Activated CD4-positive, alpha-beta T cell treated with anti-CD3 and anti-CD28 coated beads for 36 hours (primary cell): ENCODE measurements at places on chromosomes 1 and 21. TPM values are rescaled to one million over a fixed set of nuclear protein-coding genes. Genes with fewer than 3 reads are reported as not detected.

The AMY1B gene
- not detected for total RNA-seq

The FGR gene
- total RNA-seq = 0.11 TPM

The HMCN1 gene
- total RNA-seq = 0.14 TPM

The PRAMEF14 gene
- total RNA-seq = not detected

The AIRE gene
- total RNA-seq = not detected

The FNDC5 gene
- not detected for total RNA-seq

The MAP3K7CL gene
- total RNA-seq = 4.9 TPM

The COL8A2 gene
- total RNA-seq = 0.05 TPM

The HMGB4 gene
- total RNA-seq = not detected

The ANKRD35 gene
- 0.30 TPM for total RNA-seq

The OR2G6 gene
- not detected for total RNA-seq

The CNIH3 gene
- 1.5 TPM for total RNA-seq

The TCP10L gene
- total RNA-seq = 0.96 TPM

The MYOM3 gene
- total RNA-seq = not detected

The DPT gene
- not detected for total RNA-seq

The SHCBP1L gene
- total RNA-seq = not detected

The C8B gene
- not detected for total RNA-seq

The KDF1 gene
- total RNA-seq = 0.30 TPM

The ANGPTL3 gene
- not detected for total RNA-seq

The PRAMEF13 gene
- not detected for total RNA-seq

The DNALI1 gene
- total RNA-seq = 0.16 TPM

The LRRC3 gene
- 2.9 TPM for total RNA-seq

The DISP3 gene
- total RNA-seq = 0.55 TPM

The NUP210L gene
- 0.04 TPM for total RNA-seq

The PRKCZ gene
- 10.9 TPM for total RNA-seq

The SPRR4 gene
- not detected for total RNA-seq

The CR1L gene
- total RNA-seq = not detected

The CCDC190 gene
- total RNA-seq = not detected

The CHRM3 gene
- 0.11 TPM for total RNA-seq

The GJA4 gene
- total RNA-seq = not detected

The MNDA gene
- not detected for total RNA-seq

The HTR6 gene
- 1.6 TPM for total RNA-seq

The RHBDL2 gene
- total RNA-seq = not detected

The FCRL5 gene
- total RNA-seq = not detected

The CATSPERE gene
- 0.11 TPM for total RNA-seq

The CMPK1 gene
- 134 TPM for total RNA-seq

The PLA2G2F gene
- not detected for total RNA-seq

The ZBTB8A gene
- 0.30 TPM for total RNA-seq

The NCAM2 gene
- total RNA-seq = not detected

The FMO2 gene
- not detected for total RNA-seq

The CYP4Z1 gene
- total RNA-seq = not detected

The CRYAA gene
- total RNA-seq = not detected

The GLIS1 gene
- not detected for total RNA-seq
